ENCODE measurements at places on chromosomes 1 and 21. TPM values are rescaled to one million over a fixed set of nuclear protein-coding genes. Genes with fewer than 3 reads are reported as not detected.

- no peak for DNase-seq
These were observed 204.4 kb downstream of the RWDD3 start for GRCh38 chr1:95438218-95438948.

DNA sequence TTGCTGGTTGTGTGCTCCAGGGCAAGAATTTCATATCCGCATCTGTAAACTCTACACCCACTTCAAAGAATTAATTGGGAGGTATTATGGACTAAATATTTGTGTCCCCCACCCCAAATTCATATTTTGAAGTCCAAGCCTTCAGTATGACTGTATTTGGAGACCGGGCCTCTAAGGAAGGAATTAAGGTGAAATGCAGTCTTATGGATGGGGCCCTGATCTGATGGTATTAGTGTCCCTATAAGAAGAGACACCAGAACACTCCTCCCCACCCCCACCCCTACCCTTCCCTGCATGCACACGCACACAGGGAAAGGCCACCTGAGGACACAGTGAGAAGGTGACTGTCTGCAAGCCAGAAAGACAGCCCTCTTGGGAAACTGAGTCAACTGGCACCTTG is 332.4 kb downstream of the RPS6KC1 start:
- no peak for DNase-seq

DNA sequence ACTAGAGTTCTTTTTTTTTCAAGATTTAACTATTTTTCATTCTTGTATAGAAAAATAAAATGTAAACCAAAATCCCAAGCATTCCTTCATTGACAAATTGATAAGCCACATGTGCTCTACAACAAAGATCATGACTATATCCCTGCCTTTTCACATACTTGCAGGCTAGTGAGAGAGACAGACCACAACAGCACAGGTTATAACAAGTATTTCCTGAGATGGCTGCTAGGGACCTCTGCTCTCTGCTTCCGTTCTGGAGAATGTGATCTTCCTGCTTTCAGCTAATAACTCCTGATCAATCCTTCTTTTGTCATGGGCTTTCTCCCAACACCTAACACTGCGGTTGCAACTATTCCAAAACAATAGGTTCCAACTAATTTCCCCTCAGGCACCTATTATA is 14.0 kb upstream of the SPRR2F start:
- no peak for DNase-seq

DNA sequence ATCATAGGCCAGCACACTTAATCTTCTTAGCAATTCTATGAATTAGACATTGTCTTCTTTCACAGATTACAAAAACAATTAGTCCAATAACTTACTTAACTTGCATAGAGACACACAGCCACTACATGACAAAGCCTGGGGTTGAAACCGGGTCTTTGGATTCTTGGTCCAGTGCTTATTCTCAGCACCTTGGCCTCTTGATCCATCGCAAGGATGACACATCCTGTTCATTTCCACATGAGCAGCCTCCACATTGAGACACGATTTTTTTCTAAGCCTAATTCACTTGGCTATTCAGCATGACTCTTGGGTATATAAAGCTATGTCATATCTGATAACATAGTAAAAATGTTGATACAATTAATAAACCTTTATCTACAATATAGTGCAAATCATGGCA is 221.0 kb upstream of the FOXD3 start:
- no peak for DNase-seq

- DNase-seq, result no peak
These were observed 4.8 kb upstream of the AMPD1 start for GRCh38 chr1:114700036-114700600.

GRCh38 chr1:202023001-202023433 is 12.6 kb downstream of the ELF3 start:
- DNase-seq, result no peak

- DNase-seq, result no peak
These were observed 7.6 kb downstream of the PAX7 start for GRCh38 chr1:18637962-18638834.

- DNase-seq, result no peak
These were observed 320.3 kb downstream of the KIF26B start for GRCh38 chr1:245475126-245475525.

DNA sequence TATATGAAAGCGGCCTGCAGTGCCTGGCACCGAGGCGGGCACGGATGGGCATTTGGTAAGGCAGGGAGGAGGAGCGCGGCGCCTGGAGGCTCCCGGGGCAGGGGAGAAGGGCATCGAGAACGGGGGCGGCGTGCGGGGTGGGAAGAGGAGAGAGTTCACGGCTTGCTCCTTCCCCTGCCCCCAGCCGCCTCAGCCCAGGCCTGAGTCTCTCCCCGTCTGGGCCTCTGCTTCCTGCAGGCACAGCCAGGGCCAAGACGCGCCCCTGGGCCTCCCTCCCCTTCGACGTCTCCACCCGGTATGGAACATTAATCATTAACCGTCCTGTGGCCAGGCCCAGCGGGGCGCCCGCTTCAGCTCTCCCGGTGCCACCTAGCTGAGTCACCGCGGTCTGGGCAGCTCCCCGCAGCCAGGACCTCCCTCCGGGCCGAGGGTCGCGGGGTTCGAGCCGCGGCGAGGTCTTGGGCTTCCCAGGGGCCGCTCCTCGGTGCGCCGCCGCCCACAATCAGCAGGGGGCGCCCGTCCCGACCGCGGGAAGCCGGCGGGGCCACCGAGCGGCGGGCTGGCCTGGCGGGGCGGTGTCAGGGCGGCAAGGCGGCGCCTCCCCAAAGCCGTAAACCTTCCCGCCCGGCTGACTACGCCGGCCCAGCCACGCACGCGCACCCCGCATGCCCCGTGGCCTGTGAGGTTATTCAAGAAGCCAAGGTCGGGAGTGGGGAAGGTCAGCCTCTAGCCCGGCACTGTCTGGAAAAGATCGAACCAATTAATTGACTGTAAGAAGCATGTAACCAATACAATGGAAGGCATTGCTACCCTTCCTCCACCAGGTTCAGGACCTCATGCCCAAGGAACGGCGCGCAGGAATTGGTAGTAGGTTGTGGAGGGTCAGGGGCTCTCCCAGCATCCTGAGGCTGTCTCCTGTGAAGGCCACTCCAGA is 23.4 kb upstream of the RD3 start:
- no peak for DNase-seq

DNA sequence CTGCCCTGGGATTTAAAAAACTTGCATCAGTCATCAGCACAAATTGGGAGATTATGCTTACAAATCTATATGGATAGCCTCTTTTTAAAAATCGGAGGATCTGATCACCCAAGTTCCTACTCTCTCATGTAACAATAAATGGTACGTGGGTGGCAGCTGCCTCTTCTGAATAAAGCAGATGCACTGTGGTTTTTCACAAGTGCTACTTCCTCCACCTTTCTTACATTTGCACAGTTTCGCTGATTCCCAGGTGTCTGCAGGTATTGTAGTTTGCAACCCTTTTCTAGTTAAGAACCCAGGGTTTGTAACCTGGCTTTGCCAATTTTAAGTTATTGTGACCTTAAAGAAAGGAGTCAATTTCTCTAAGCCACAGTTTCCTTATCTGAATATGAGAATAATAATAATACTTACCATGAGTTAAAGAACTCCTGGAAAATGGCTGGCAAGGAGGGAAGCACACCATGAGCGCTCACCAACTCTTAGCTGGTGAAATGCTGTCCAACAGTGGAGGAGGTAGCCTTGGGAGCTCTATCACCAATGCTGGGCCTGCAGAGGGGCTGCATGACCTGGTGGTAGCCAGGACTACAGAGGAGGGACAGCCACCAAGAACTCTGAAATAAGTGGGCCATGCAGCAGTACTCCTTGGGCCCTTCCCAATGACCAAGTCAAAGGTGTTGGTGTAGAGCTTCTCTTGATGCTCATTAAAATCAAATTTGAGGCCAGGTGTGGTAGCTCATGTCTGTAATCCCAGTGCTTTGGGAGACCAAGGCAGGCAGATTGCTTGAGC is 30.2 kb upstream of the KCNA2 start:
- no peak for DNase-seq

The CD1D gene
- total RNA-seq, result 0.72 TPM

The NRAS gene
- 48.6 TPM for total RNA-seq

The PADI1 gene
- total RNA-seq, result not detected
